Activated naive CD4-positive, alpha-beta T cell treated with anti-CD3 and anti-CD28 coated beads, Interleukin-2, amount 10 ng/mL, durations not matched to agents 7 days and 5 days (primary cell): ENCODE measurements at places on chromosomes 5 and 9.

GRCh38 chr9:13446938-13447842, 167.7 kb upstream of the MPDZ start:
- DNase-seq = no peak

DNA sequence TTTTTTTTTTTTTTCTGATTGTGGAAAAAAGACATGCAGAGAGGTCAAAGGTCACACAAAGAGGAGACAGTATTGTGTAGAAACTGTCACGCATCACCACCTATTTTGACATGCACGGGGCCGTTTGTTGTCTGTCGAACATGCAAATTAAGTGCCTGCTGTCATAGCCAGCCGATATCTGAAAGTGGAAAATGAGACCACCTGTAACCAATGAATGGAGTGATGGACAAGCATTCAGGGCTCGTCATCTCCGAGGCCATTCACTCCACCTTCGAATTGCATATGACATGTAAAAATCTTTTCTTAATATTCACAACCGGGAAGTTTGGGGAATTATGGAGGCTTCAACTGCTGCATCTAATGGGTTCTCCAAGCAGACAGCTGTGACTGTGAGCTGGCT, 512.2 kb upstream of the ADAMTS16 start:
- DNase-seq = no peak

GRCh38 chr5:141529002-141529401, 40.1 kb downstream of the PCDHGC5 start:
- no peak for DNase-seq

DNA sequence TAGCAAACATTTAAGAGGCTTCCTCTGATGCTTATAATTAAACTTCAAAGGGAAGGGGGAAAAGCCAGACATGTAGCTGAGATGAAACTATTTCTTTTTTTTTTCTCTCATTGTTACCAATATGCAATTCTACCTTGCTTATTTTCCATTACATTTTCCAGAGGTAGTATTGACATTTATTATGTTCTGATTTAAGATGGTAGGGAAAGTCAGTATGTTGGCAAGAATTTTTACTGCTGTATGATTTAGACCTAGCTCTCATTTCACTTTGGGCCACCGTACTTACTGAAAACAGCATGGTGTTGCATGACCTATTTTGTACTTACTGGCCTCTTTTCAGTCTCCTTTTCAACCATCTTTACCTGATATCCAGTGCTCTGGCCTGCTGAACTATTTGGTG, 9.6 kb upstream of the SPINK6 start:
- DNase-seq = no peak

- peak; percentile 33 for DNase-seq
Observed at GRCh38 chr5:6745706-6746222, 32.5 kb downstream of the TENT4A start.

DNA sequence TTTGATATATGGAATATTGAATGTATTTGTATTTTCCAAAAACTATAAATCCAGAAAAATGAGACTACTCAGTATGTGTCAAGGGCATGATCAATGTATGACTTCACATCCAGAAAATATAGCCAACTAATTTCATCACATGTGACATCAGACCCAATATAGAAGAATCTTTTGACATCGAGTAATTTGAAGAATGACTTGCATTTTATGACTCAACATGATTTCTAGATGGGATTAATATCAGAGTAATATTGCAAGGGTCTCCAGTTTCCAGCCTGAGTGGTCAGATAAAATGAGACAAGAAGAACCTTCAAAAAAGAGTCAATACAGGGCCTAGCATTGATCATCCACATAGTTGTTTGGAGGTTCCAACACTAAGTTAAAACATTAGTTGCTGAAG, 467.5 kb upstream of the PAPPA start:
- DNase-seq = no peak

DNA sequence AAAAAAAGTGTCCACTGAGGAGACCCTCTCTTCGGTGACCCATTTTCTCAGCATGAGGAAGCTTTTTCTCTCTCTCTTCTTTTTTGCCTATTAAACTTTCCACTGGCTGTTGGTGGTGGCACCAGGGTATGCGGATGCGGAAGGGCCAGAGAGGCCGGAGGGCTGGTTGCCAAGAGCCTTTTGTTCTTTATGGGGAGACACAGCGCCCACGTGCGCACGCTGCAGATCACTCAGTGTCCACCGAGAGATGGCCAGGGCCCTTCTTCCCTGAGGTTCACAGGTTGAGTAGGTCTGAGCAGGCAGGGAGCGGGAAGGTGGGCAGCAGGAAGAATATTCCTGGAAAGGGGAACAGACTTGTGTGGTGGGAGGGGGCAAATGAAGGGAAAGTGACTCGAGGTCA, 69.1 kb downstream of the STK10 start:
- DNase-seq = no peak

GRCh38 chr5:119367502-119368237, 11.9 kb downstream of the TNFAIP8 start:
- DNase-seq = no peak

DNA sequence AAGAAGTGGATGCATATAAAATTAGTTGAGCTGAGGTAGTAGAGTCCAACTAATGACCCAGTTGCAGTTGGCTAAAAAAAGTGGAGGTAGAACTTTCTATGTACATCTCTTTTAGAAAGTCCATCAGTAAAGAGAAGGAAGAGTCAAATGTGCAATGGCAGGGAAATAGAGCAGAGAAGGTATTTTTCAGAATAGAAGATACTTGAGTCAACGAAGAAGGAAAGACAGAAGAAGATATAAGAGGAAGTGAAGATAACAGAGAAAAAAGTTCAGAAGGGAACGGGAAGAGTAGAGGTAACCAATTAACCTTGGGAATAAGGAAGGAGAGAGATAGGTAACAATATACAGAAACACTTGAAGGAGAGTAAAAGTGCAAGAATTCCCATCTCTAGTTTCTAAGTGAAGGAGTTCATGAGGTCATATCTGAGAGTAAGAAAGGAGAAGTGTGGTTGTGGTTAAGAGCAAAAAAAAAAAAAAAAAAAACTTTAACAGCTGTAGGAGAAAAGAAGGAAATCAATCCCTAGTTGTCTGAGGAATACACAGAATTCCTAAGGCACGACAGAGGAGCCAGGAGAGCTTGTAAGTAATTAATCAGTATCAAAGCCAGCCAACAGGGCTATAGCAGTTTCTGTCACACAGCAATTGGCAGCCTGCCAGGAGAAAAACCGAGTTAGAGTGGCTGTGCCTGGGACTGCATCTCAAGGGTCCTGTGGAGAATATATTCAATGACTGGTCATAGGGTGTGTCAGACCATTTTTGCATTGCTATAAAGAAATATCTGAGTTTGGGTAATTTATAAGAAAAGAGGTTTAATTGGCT, 61.0 kb downstream of the ARL15 start:
- DNase-seq = peak; percentile 33

DNA sequence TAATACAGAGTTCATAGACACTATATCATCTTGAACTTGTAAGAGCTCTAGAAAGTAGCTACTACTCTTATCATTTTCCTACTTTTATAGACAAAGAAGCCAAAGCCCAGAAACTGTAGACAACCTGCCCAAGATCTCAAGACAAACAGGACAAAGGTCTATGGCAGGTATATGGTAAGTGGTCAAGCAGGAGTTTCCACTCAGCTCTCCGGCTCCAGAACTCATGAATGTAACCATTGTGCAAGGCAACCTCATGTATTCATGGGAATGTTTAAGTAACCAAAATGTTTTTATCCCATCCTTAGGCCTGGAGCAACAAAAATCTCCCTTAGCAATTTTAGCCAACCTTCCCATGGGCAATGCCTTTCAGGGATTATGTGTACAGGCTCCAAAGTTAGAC, 163.4 kb upstream of the PUM3 start:
- DNase-seq = no peak

DNA sequence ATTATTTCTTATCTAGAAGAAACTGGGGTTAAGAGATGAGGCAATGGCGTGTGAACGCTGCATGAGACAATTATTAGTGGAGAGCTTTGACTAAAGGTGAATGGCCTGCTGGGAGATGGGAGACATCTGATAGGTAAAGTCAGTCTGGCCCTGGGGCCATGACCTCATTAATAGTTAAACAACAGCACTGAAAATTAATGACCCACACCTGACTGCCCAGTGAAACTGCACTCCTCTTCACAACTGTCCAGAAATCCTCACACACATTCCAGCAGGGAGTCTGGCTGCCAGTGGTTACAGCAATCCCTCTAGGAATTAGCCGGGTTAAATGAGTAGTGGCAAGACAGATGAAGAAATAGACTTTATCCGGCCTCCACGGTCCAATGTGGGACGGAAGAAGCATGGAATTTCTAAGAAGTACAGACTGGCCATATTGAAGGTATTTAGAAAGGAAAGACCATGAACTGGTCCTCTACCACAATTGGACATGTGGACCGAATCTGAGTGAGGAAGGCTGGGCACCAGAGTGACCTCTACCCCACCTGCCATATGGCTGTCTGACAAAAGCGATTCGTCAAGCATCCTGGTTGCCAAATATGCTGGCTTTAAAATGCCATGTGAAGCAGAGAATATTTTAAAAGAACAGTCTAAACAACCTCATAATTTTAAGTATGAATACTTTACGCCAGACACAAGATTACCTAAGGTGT, 138.4 kb downstream of the EFNA5 start:
- no peak for DNase-seq

GRCh38 chr9:117485176-117485575, 70.3 kb upstream of the ASTN2 start:
- DNase-seq = no peak

- DNase-seq = no peak
Observed at GRCh38 chr5:133853646-133854365, 114.6 kb downstream of the C5orf15 start.
